ENCODE measurements at places on chromosomes 4 and X.

GRCh38 chrX:148723551-148723950 is 223.1 kb downstream of the AFF2 start:
- DNase-seq, result no peak

DNA sequence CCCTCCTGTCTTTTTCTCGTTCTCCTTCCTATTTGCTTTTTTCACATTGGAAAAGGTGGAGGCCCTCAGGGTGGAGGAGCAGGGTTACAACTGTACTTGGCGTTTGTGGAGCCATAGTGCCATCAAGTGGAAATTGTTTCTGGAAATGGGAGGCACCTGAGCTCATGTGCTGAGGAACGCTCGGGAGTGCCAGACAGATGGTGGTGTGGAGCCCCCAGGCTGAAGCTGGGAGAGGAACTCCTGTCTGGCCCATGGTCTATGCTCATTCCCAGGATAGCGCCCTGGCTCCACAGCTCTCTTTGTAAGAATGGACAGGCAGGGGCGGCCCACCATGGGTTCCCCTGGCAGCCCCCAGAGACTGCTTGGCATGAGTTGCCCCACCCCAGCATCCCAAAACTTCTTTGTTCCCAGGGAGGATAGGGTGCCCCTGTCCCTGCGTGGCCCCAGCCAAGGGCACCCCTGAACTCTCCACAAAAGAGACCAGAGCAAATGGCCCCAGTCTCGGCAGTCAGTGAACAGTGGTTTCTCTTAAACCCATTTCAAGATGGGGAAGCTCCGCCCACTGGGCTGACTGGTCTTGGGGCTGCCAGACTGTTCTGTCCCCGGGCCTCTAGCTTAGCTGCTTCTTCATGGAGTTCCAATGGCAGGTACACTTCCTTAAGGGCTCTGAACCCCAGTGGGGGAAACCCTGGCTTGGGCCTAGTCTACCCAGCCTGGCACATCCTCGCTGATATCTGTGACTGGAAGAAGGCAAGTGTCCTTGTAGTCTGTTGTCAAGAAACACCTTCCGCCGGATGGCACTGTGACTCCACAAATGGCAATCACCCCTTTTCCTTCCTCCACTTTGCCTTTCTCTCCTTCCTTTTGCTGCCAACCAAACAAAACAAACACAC is 70.1 kb downstream of the NBDY start:
- DNase-seq, result peak; percentile 12

DNA sequence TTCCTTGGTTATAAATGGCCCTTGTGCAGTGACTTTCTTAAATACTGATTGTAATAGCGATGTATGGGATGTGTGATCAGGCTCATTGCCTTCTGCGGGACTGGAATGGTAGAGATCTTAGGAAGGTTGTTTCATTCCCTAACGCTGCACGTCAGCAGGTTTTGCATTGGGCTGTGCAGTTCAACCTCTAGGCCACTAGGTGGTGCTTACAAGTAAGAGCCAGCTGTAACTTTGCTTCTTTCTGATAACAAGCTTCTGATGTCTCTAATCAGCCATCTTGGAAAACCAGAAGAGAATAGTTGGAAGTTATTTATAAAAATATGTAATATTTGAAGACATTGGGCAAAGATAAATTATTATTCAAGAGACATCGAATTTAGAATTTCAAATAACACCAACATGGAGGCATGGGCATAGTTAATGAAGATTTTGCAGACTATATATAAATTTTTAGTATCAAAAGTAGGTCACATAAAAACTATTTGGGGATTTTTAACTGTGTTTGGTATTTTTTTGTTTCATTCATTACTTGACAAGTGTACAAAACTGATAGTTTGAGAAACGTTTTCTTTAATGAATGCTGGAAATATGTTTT is 339.7 kb upstream of the PCDH7 start:
- peak; percentile 8 for DNase-seq

- DNase-seq, result no peak
Measured at GRCh38 chr4:24630937-24631336, 46.6 kb upstream of the DHX15 start.

- DNase-seq, result no peak
Measured at GRCh38 chr4:184544788-184545409, 70.5 kb upstream of the IRF2 start.

DNA sequence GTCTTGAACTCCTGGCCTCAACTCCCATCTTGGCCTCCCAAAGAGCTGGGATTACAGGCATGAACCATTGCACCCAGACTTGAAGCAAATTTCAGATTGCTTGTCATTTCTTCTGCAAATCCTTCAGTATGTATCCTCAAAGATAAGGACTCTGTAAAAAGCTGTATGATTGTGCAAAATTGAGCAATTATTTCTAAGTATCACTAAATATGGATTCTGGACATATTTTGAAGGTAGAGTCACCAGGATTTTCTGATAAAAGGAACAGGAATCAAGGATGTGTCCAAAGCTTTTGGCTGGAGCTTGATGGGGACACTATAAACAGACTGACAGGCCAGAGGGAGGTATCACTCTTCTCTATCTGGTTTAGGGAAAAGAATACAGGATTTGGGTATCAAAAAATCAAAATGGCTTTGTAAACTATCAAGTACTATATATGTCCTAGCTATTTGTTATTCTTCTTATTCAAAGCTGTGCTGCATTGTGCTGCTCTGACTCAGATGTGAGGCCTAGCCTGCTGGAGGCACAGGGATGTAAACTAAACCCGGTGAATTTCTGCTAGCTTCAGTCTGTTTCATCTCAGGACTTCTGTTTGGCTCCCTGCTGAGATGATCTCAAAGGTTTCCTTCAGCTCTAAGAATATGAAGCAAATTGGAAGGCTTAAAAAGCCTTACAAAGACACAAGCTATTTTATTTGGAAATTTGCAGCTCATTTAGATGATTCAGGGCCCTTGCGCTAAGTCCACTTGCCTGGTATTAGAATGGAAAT is 8.3 kb downstream of the RPS4X start:
- no peak for DNase-seq

DNA sequence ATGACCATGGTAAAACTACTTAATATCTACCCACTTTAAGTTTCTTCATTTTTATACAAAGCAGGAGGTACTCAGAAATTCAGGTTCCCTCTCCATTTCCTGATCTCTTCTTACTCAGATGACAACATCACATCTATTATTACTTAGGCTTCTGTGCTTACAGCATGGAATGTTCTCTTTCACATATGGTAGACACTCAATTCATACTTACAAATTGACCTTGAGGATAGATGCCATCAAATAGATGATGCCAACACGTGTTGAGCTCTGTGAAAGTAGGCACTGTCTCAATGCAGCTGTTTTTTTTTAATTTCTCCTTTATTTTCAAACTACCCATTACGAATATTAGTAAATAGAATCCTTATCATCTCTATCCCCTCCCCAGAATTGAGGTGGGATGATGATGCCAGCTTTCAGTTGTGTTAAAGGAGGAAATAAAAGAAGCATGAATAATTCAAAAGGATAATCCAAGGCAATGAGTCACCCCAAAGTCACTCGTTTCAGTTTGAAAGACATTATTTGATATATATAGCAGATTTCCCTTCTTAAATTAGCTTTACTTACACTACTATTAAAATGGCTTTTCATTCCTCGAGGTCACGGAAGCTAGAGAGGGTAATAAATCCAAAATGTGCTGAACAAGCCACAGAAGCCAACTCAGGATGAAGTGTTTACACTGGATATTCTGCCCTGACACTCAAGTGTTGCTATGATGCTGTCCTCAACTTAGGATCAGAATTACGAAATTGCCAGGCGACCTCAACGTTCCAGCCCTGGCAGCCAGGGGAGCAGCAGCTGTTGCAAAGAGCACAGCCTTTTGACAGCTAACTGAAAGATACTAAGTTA is 124.2 kb upstream of the EOLA2 start:
- DNase-seq, result no peak

GRCh38 chr4:188372058-188372457 is 232.8 kb downstream of the TRIML1 start:
- no peak for DNase-seq

DNA sequence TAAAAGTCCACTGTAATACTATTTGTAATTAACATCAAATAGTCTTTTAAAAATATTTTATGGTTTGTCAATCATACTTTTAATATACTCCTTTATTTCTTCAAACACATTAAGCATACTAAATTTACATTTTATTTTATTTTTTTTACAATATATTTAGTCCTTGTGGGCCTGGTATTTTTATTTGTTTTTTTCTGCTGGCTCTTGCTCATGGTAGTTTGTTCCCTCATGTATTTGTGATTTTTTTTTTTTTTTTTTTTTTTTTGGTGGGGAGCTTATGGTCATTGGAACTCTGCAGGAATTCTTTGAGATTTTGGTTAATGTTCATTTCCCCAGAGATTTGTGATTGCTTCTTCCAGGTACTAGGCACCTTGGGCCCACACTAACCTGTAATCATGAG is 185.5 kb downstream of the PDGFRA start:
- DNase-seq, result no peak

DNA sequence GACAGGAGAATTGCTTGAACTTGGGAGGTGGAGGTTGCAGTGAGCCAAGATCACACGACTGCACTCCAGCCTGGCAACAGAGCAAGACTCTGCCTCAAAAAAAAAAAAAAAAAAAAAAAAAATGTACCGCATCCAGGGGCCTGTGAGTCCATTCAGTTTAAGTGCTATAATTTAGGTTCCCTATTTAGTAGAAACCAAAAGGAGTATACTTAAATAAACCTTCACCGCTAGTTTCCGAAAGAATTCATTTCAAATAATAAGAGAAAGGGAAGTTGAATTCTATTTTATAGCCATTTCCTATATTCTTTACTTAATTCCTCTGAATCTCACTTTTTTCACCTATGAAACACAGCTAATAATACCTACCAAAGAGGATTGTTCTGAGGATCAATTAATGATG is 20.8 kb upstream of the LRBA start:
- no peak for DNase-seq

DNA sequence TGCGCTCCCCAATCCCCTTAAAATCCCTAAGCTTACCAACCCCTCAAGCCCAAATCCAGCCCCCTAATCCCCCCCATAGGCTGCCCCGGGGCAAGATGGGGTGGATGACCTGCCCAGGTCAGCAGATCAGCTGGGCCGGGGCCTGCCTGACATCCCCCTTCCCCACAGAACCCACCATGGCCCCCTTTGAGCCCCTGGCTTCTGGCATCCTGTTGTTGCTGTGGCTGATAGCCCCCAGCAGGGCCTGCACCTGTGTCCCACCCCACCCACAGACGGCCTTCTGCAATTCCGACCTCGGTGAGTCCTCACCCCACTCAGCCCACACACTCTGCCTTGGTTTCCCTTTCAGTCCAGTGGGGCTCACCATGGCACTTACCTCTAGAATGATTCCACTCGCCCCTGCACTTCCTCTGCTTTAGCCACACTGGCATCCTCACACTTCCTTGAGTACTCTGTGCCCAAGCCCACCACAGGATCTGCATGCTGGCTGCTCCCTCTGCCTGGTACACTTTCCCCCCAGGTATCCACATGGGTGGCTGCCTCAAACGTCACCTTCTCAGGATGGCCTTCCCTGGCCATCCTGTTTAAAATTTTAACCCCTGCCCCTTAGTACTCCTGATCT is 1.1 kb downstream of the TIMP1 start:
- DNase-seq, result no peak

DNA sequence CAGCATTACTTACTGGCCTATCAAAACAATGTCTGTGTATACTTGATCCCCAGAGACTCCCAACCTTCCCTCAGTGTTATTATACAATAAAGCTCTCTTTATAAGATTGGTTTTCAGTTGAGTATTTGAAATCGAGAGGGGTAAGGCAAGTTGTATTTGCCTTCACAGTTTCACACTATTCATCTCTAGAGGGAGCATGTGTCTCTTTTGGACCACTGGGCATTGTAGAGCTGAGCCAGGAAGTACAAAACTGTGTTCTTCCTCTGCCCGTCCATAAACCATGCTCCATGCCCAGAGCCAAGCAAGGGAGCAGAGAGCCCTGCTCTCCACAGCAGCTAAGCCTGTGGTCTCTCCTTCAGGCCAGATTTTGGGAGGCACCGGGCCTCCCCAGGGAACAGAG is 61.5 kb upstream of the HHIP start:
- DNase-seq, result no peak

GRCh38 chrX:11367609-11368430 is 74.6 kb downstream of the AMELX start:
- no peak for DNase-seq

- DNase-seq, result no peak
Measured at GRCh38 chrX:133859336-133859735, 126.1 kb downstream of the GPC3 start.

DNA sequence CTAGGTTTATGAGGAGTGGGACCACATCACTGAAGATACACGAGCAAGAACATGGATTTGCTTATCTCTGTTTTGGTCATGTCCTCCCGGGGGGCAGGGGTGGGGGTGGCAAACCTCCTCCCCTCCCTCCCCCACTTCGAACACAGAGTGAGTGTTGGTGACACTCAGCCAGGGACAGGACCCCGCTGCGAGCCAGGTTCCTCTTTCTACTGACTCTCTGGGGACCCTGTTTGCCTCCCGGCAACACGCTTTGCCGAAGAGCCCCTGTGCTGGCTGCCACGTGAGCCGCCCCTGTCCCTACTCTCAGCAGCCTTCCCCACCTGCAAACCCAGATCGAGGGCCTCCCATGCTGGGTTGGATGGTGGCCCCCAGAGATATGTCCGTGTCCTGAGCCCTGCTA is 34.7 kb downstream of the P2RY8 start:
- DNase-seq, result no peak

- no peak for DNase-seq
Measured at GRCh38 chrX:7059214-7059838, 88.2 kb upstream of the STS start.

DNA sequence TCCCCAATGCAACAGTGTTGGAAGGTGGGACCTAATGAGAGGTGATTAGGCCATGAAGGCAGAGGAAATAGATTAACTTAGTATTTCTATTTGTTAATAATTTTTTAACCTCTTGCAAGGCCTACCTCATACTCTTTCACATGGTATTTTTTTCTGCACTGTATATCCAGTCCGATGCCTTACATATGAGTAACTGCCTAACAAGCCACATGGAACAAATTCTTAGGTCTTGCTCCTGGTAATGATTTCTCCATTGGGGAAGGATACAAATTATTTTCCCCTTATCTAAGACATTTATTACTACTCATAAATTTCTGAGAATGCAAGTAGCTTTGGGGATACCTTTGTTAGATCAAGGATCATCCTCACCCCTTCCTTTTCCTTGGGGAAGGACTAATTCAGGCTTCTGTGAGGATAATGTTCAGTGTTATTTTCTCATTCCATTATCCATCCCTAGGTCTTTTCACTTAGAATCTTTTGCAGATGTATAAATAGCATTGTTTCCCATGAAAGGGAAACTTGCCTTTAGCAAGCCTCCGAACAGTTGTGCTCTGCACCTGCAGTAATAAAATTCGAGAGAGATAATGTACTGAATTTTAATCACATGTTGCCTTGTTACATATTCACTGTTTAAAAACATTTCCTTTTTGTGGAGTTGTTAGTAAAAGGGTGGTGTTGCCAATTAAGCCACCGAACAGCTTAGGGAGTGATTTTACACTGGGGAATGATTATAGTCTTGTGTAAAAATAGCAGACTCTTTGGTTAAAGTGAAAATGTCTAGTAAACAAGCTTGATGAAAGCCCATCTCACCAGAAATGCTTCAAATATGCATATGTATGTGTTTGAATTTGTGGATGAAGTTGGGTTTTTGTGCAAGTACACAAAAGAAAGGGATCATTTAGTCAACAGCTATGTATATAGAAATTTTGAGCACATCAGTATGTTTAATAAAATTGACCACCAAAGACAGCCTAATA is 89.9 kb downstream of the CFAP299 start:
- no peak for DNase-seq

GRCh38 chrX:31293409-31293808 is 221.6 kb upstream of the FTHL17 start:
- DNase-seq, result no peak

All from H7 (cell line).